WTC11 (cell line): ENCODE measurements at places on chromosomes 13 and 19. TPM values are rescaled to one million over a fixed set of nuclear protein-coding genes. Genes with fewer than 3 reads are reported as not detected.
A peak's percentile ranks its signal among the peaks of the same experiment; 100 is the strongest.

- no peak overlapping the region for H3K27ac ChIP-seq
- H3K4me3 ChIP-seq, result no peak overlapping the region; the same call in 1 of the 2 replicates
- no peaks in the 10 kb centered on the region; the same call in 1 of the 2 replicates for H3K27me3 ChIP-seq
These were observed 1.2 kb downstream of the PLEKHA4 start for GRCh38 chr19:48867123-48867745.

DNA sequence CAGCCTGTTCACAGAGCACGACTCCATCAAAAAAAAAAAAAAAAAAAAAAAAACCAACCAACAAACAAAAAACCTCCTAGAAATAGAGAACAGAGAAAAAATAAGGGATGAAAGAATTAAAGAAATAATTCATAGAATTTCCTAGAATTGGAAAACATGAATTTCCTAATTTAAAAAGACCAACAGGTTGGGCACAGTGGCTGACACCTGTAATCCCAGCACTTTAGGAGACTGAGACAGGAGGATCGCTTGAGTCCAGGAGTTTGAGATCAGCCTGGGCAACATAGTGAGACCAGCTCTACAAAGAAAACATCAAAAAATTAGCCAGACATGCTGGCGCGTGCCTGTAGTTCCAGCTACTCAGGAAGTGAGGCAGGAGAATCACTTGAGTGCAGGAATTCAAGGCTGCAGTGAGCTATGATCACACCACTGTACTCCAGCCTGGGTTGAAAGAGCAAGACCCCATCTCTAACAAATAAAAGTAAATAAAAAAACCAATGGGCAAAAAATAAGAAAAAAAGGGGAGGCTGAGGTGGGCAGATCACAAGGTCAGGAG, 6.5 kb downstream of the SPART start:
- H3K36me3 ChIP-seq, result peaks cover 4% of the 10 kb centered on the region
- H3K4me1 ChIP-seq, result peaks cover 84% of the 10 kb centered on the region
- DNase-seq, result no peak

DNA sequence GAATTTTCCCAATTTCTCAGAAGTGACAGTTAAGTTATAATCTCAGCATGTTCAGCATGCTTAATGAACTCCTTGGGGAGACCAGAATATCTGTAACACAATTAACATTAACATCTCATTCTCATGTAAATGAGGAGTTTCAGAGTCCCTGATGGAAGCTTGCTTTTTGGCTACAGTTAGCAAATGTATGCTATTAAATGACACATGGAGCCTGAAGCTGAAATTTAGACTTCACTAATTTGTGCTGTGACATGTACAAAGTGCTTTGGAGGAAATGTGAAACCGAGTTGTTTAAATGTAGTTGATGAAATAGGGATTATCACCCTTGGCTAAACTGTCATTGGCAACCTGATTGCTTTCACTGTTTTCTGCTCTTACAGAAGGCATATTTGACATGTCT, 2265.1 kb upstream of the PCDH20 start:
- H3K27ac ChIP-seq, result no peak overlapping the region
- H3K4me3 ChIP-seq, result peak overlapping the region; percentile 35

The CIC gene
- total RNA-seq, result 53.0 to 58.5 TPM (median 55.8 TPM) in 3 replicates

The KLF1 gene
- total RNA-seq, result 0.32 to 0.89 TPM (median 0.72 TPM) in 3 replicates
